NCI-H1092 (cell line): ENCODE measurements at places on chromosomes 13 and 19.

- no peak for DNase-seq
Measured at GRCh38 chr13:51625555-51626345, 41.5 kb downstream of the WDFY2 start.

DNA sequence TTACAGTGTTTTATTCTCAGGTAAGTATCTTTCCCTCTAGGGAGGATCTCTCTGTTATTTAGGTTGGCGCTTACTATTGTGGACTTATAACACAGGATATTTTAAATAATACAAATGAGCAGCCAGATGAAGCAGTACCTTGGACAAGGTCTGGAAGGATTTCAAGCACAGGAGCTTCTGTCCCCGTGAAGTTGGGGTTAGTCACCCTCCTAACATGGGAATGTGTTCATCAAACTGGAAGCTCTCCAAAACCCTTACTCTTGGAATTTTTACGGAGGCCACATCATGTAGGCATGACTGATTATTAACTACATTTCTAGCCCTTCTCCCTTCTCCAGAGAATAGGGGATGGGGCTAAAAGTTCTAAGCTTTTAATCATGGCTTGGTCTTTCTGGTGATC, 38.3 kb upstream of the SPRY2 start:
- no peak for DNase-seq

DNA sequence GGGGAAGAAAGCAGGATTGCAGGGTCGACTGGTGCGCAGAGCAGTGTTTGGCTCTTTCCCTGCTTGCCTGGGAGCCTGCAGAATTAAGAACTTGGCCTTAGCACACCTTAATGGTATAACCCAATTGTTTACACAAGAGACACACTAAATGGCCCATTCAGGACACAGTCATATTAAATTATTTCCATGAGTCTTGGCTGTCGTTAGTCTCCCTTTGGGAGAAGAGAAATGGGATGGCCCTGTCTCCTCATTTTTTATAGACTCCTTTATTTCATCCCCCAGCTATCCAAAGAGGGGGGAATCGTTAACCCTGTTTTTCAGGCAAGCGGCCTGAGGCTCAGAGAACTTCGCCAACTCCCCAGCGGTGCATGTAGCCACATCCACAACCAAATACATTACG, 282.5 kb downstream of the SUCLA2 start:
- no peak for DNase-seq

- DNase-seq: no peak
Measured at GRCh38 chr13:98781905-98782304, 29.4 kb upstream of the SLC15A1 start.

DNA sequence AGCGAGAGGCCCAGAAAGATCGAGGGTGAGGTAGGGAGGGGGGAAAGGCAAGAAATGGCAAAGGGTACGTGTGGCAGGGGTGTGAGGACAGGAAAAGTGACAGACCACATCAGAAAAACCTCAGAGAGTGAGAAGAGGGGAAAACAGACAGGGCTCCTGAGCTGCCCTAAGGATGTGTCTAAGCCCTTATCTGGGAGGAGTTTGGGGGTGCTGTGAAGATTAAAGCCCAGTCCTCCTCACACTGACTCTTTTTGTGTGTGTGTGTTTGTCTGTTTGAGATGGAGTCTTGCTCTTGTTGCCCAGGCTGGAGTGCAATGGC, 703 bp upstream of the PTH2 start:
- no peak for DNase-seq

DNA sequence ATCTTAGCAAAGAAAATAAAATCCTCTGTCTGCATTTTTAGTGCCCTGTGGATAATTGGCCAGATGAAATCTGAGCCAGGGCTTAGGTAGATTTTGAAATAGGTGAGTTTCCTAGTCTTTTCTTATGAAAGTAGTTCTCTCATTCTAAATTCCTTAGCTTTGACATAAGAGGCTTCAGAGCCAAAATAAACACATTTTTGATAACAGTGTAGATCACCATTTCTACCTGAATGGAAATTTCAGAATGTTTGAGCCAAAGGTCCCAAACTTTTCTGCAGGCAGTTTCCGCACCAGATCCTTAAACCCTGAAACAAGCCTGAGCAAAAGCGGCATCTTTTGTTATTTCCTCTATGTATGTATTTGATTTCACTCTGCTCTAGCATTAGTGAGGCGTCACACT, 551.2 kb downstream of the EFNB2 start:
- DNase-seq: no peak

DNA sequence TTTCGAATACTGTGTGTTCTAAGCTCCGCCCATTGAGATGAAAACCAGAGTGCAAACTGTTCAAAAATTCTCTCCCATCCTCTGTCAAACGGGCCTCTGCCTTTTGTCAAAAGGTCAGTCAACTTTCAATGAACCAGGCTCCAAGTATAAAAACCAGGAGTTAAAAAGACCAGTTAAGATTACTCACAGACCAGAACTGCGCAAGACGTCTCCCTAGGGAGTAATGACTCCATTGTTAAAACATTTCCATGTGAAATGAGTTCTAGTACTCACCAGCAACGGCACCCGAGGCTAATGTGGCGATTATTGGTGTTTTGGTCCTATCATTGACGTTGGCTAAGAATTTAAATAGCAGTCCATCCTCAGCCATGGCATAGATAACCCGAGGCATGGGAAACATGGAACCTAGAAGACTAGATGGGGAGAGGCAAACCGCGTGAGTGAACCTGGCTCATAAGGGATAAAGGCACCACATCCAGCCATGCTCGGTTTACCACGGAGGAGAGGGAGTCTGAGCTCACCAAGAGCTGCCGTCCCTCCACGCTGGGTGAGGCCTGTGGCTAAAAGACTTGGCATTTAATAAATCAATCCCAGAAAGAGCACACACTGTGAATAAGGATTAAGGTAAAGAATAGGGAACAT, 73.3 kb downstream of the SLC7A1 start:
- DNase-seq: no peak

DNA sequence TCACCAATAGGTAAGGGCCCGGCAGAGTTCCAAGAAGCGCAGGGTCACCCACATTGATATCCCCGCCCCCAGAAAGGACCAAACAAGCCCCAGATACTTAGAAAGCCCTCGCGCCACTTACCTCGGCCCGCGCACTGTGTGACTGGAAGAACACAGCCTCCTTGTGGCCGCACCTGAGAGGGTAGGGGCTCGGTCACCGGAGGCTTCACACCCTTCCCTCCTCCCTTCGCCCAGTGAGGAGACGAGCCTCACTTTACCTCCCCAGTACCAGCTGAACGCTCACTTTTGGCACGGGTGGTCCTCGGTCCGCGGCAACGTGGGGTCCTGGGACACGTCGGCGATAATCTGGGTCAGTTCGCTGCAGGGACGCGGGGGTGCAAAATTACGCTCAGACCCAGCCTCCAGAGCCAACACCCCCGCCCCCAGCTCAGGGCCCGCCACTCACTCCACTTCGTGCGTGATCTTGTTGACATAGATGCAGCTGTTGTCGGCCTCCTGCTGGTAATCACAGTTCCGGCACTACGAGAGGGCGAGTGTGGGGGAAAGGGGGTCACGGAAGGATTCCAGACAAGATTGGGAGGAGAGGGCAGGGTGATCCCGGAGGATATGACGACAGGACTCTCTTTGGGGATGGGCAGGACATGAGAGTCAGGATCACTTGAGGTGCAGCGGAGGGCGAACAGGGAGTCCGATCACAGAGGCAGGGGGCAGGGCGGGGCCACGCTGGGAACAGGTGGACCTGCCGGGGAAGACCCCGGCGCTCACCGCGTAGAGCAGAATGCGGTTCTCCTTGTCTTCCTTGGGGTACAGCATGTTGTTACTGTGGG, 568 bp downstream of the POLR2I start:
- peak; percentile 4 for DNase-seq
